ENCODE measurements at places on chromosomes 4 and X.

GRCh38 chr4:141871086-141871770 lies 234.8 kb downstream of the IL15 start:
- no peak for DNase-seq

DNA sequence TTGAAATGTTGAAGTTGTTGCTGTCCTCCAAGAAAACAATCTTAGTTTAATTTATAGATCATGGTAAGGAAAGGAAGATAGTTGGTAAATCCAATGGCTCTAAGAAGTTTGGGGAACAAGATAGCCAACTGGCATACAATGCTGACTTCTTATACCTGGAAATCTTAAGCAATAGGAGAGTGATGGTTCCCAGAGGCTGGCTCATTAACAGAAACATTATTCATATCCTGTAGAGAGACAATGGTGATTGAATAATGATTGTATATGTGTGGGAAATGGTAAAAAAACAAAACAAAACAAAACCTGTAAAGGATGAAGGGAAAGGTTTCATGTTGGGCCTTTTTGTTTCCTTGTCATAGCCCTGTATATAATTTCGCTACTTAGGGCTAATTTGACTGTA lies 174.9 kb upstream of the CTSO start:
- no peak for DNase-seq

DNA sequence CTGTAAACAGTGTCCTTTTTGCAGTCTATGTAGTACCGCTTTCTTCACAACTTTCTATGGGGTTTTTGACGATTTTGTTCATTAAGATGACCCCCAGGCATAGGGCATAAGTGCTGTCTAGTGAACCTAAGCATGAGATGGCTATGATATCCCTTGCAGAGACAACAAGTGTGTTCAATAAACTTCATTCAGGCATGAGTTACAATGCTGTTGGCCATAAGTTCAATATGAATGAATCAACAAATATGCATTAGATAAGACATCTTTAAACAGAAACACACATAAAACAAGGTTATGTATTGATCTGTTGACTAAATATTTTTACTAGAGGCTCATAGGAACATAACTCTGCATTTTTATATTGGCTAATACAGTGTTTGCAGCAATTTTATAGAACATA lies 1322.0 kb downstream of the ARAP2 start:
- no peak for DNase-seq

- DNase-seq = no peak
Observed at GRCh38 chr4:47373174-47373573, 90.3 kb downstream of the COMMD8 start.

- no peak for DNase-seq
Observed at GRCh38 chrX:20421275-20421674, 154.6 kb upstream of the RPS6KA3 start.

GRCh38 chr4:37662251-37662650 lies 23.9 kb downstream of the RELL1 start:
- no peak for DNase-seq

DNA sequence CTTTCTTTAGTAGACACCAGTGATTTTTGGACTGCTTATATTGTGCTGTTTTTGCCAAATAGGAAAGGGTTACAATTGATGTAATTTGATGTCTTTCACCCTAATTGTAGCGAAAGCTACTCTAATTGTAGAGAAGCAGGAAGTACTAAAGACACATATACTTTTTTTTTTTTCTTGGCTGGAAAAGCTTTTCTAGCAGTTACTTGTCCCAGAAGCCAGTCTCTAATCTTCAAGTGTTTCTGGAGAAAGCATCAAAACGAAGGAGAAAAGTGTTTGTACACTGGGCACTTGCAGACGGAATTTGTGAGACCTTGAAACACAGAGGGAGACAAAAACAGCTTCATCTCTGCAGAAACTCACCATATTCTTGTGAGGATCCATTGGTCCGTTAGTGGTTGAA lies 616.5 kb upstream of the LCORL start:
- DNase-seq = no peak

- DNase-seq = no peak
Observed at GRCh38 chr4:2691952-2692435, 64.1 kb downstream of the TNIP2 start.

- DNase-seq = no peak
Observed at GRCh38 chrX:153650959-153651358, 4.0 kb downstream of the DUSP9 start.

DNA sequence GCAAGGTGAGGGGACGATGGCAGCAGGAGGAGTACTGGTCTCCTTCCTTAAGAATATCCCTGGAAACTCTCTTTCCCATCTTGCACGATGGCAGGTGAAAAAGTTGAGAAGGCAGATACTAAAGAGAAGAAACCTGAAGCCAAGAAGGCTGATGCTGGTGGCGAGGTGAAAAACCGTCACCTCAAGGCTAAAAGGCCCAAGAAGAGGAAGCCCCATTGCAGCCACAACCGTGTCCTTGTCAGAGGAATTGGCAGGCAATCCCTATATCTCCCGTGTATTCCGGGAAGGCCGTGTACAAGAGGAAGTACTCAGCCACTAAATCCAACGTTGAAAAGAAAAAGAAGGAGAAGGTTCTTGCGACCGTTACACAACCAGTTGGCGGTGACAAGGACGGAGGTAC lies 40.0 kb downstream of the CRLF2 start:
- no peak for DNase-seq

- no peak for DNase-seq
Observed at GRCh38 chr4:183321079-183321478, 1.0 kb upstream of the CLDN22 start.

GRCh38 chr4:13427599-13428325 lies 56.4 kb downstream of the RAB28 start:
- no peak for DNase-seq

GRCh38 chr4:7902101-7902553 lies 37.5 kb downstream of the AFAP1 start:
- DNase-seq = no peak

DNA sequence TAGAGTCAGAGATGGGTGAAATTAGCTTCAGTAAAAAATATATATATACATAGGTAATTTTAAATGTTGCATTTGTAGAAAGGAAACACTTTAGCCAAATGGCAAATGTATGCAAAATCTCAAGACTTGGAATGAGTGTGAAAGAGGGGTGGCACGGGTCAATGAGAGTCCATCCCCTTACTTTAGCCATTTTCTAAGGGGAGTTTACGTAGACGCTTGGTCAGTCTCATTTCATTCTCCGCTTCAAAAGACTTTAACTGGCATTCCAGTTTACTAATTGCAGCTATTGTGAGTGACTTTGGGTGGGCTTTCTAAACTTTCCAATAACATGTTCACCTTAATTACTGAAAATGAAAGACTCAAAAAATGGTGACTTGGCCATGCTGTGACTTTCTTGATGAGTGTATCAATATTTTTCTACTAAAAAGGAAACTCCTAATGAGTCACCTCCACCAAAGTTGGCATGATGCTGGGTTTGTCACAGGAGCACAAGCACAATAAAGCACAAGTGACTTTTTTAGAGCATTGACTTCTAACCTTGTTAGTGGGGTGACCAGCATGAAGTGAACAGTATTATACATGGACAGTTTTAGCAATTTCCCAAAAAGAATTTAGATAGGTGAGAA lies 356.0 kb upstream of the RASGEF1B start:
- DNase-seq = no peak

- no peak for DNase-seq
Observed at GRCh38 chrX:2325076-2325784, 175.5 kb downstream of the DHRSX start.

GRCh38 chr4:75432683-75433082 lies 81.5 kb downstream of the RCHY1 start:
- DNase-seq = no peak

GRCh38 chr4:98778206-98778605 lies 119.8 kb upstream of the TSPAN5 start:
- no peak for DNase-seq

- DNase-seq = no peak
Observed at GRCh38 chrX:17737710-17737985, 355 bp downstream of the SCML1 start.

DNA sequence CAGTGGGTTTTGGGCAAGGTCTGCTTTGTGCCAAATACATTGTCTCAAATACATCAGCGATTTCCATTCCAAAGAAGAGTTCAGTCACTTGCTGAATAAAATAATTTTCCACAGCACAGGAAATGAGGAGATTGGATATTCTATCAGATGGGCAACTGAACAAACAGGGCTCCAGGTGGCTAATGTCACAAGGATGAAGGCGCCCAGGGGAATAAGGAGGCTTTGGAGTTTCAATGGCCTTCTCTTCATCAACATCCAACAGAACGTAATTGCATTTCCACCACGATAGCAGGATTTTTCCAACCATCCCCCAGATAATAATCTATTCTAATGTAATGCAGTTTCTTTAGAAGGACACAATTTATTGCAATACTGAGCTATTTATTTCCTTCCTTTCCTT lies 104.7 kb upstream of the KLHL13 start:
- DNase-seq = no peak

- DNase-seq = peak; percentile 0
Observed at GRCh38 chrX:16695079-16695676, 17.3 kb downstream of the CTPS2 start.

Measured in anterior cingulate cortex (tissue), 58 donors.